ENCODE measurements at places on chromosomes 13 and 19. TPM values are rescaled to one million over a fixed set of nuclear protein-coding genes. Genes with fewer than 3 reads are reported as not detected.

Gene PSPN
- total RNA-seq: 1.4 TPM

Gene LGALS14
- not detected for total RNA-seq

Gene PSG7
- 0.76 TPM for total RNA-seq

Gene CLEC17A
- not detected for total RNA-seq

Gene TTC9B
- total RNA-seq: not detected

Gene LMO7
- total RNA-seq: 97.0 TPM

Gene F10
- total RNA-seq: 0.22 TPM

Gene RB1
- total RNA-seq: 9.0 TPM

Gene IL11
- 5.1 TPM for total RNA-seq

Gene ZNF154
- total RNA-seq: 5.1 TPM

Gene ANKLE1
- total RNA-seq: 0.39 TPM

Gene ZNF57
- total RNA-seq: 3.1 TPM

Gene ZNF610
- 0.98 TPM for total RNA-seq

Gene KLK15
- total RNA-seq: not detected

Gene GPR4
- total RNA-seq: not detected

Gene ARHGAP33
- 14.5 TPM for total RNA-seq

Gene SIGLEC7
- total RNA-seq: not detected

Gene ZSCAN1
- not detected for total RNA-seq

Gene IZUMO2
- total RNA-seq: 0.39 TPM

Gene CGB3
- not detected for total RNA-seq

Gene PDE4C
- total RNA-seq: under 0.01 TPM

Gene SPIB
- total RNA-seq: not detected

Gene STRN4
- total RNA-seq: 65.6 TPM

Gene EPS8L1
- total RNA-seq: 64.6 TPM

Gene TNFRSF19
- total RNA-seq: 0.54 TPM

Gene DZIP1
- 1.5 TPM for total RNA-seq

Data from placental epithelial cell (primary cell).